GM03348 (cell line): ENCODE measurements at places on chromosomes 5 and 9.

DNA sequence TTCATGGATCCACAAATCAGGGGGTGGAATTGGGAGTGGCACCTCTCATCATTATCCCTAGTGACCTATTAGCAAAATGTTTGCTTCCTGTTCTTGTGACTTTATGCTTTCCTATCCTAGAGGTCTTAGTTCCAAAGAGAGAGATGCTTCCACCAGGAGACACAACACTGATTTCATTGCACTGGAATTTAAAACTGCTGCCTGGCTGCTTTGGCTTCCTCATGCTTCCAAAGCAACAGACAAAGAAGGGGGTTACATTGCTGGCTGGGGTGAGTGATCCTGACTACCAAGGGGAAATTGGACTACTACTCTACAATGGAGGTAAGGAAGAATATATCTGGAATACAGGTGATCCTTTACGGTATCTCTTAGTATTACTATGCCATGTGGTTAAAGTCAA lies 69.2 kb upstream of the SH3GL2 start:
- no peak for DNase-seq

- no peak for DNase-seq
These were observed 347.4 kb downstream of the PSAT1 start for GRCh38 chr9:78644359-78644758.

DNA sequence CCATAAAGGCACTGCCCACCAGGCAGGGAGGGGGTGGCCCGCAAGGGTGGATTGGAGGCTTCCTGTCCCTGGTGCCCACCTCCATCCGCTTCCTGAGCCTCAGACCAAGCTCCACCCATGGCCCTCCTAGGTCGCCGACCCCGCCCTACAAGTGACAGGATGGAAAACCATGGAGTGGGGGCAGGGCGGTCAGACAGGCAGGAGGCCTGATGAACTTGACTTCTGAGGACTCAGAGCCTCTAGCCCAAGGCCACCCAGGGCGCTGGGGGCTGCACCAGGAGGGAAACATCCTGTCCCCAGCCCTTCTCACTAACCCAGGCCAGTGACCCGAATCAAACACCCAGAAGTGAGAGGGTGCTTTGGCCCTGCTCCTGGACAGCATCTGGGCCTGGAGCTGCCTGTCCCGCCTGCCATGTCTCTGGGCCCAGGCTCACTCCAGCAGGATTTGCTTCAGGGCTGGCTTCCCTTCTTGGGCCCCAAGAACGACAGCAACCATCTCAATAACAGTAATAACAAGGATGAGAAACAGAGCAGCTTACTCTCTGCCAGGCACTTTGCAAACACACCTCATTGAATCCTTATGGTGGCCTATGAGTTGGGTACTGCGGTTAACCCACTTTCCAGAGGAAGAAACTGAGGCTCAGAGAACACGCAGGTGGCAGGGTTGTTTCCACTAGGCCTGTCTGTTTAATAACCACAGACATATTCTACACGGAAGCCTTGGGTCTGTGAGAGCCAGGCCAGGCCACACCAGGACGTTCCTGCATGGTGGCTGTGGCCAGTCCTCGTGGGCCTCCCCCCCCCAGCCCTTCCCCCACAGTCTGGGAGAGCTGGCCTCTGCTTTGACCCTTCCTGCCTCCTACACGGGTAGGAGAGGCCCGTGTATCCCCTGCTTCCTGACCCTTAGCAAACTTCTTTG lies 4.4 kb upstream of the ST6GALNAC6 start:
- DNase-seq: no peak

DNA sequence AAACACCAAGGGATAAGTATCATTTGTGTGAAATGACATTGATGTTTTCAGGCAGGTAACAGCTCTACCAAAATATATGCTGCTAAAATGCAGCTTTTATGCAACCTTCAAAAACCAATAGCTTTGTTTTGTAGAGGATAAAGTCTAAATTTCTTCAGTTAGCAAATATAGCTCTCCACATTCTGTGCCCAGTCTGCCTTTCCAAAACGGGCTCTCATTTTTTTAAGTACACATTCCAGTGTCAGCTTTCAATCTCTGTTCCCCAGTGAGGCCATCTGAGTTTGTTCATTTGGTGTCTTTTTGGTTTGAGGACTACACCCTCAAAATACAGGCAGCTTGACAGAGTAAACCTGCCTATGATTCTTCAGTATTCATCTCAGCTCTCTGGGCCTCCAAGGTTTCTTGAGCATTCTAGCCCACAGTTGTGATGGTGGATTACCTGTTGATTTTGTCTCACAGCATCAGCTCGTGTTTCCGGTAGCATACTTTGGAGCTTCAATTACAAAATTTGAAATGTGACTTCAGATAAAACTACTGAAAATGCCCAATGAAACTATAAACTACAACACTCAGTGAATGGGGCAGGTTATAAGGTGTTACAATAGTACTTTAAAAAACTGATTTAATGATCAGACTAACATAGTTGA lies 55.7 kb downstream of the NR3C1 start:
- no peak for DNase-seq

DNA sequence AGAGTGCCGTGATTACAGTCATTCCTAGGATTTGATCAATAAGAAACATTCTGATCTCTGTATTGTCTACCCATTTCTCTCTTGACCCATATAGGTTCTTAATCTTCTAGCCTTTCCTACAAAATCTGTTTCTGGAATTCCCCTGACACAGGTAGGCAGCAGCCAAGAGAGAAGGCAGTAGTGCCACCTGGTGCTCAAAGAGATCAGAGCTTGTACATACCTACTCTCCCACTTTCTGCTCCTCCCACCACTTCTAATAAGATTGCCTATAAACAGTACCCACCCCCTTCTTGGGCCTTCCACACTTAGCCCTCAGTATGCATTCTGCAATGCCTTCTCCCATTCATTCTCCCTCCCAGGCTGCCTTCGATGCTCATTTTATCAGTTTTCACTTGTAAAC lies 117.4 kb upstream of the RORB start:
- DNase-seq: no peak

DNA sequence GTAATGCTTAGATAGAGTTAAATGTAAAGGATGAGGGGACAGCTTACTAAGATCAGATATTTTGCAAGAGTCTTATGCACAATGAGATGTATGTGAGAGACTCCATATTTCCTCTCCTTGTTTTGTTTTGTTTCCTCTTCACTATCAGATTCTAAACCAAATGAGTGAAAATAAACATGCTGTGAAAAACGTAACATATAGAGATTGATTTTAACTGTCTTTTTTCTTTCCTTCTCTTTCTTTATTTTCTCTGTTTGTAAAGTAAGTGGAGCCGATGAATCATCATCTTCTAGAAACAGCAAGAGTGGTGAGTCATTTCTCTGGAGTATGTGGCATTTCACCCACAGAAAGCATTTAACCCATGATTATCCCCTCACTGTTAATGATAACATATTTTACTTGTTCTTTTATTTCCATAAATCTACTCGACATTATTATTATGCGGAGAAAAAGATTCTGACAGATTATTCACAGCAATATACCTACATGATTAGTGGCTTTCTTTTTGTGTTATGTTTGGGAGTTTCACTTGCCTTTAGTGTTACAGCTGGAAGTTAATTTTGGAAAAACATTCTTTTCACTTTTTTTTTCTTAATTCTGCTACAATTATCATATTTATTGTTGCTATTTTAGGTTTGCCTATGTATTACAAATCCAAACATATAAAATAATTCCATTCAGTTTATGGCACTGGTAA lies 2.1 kb upstream of the ANXA1 start:
- peak; percentile 67 for DNase-seq

- DNase-seq: peak; percentile 70
These were observed 16.0 kb upstream of the ZCCHC7 start for GRCh38 chr9:37104183-37104889.

DNA sequence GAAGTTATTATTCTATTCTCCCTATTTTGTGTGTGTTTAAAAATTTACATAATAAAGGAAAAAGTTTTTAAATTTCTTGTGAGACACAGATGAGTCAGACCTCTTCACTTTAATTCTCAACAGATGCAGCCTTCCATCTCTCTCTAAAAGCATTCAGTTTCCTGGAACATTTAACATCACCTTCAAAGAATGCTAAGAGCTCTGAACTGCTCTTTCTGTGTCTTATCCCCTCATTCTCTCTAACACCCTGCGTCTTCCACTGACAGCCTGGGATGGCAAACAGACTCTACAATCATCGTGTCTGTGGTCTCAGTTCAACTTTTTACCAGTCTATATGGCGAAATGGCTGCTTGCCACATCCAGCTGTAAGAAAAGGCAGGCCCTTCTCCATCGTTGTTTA lies 173.0 kb downstream of the HINT1 start:
- peak; percentile 82 for DNase-seq

- DNase-seq: no peak
These were observed 167.8 kb downstream of the OLFM1 start for GRCh38 chr9:135255033-135255840.

DNA sequence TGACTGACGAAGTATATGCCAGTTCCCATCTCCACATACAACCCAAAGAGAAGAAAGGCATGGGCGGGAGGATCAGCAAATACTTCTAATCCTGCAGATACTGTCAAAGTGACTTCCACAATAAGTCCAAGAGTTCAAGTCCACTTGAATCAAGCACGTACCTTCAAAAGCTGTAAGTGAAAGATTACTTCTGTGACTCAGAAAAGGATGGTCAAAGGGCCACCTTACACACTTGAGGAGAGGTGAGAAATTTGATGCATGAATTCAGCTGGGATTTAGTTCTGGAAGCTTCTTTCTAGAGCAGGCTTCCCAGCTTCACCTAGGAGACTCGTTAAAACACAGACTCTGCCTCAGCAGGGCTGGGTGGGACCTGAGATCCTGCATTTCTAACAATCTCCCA lies 357.5 kb downstream of the GLIS3 start:
- no peak for DNase-seq

GRCh38 chr9:115137526-115137925 lies 19.6 kb upstream of the TNC start:
- DNase-seq: no peak

DNA sequence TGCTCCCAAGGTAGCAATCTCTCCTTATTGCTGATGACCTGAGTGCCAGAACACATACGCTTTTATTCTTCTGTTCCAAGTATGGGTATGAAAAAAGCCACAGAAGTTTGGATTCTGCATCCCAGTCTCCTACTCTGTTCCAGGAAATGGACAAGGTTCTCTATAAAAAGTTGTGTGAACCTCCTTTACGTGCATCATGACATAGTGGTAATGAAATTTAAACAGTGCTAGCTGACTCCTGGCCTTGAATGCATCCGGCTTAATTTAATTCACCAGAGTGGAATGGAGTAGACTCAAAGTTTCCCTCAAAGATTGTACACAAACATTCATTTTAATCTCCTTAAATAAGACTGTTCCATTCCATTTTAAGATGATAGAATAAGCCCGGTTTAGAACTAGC lies 68.9 kb downstream of the LURAP1L start:
- DNase-seq: no peak

- no peak for DNase-seq
These were observed 318.6 kb upstream of the PIK3R1 start for GRCh38 chr5:67896930-67897313.

GRCh38 chr9:77826621-77827020 lies 178.5 kb upstream of the GNA14 start:
- DNase-seq: no peak

DNA sequence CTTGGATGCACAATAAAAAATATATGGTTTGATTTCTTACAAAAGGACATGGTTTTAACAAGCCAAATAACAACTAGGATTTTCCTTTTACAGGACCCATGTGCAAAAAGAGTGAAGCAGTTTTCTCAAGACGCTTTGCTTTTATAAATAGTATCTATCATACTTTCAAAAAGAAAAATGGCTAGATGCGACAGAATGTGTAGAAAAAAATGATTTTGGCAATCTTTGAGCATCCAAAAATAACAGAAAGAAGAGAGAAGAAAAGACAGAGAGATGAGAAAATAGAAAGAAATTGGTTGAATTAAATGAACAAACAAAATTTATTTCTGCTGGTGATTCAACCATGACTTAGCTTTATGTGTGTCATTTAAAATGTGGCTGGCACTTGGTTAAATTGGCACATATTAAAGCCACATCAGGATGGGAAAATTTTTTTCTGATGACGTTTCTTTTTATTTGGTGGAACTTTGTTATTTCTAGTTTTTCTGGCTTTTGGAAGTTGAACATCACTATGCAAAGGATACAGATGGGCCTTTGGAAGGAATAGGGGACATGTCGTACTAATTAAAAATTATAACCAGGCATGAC lies 35.6 kb upstream of the NREP start:
- DNase-seq: peak; percentile 23

DNA sequence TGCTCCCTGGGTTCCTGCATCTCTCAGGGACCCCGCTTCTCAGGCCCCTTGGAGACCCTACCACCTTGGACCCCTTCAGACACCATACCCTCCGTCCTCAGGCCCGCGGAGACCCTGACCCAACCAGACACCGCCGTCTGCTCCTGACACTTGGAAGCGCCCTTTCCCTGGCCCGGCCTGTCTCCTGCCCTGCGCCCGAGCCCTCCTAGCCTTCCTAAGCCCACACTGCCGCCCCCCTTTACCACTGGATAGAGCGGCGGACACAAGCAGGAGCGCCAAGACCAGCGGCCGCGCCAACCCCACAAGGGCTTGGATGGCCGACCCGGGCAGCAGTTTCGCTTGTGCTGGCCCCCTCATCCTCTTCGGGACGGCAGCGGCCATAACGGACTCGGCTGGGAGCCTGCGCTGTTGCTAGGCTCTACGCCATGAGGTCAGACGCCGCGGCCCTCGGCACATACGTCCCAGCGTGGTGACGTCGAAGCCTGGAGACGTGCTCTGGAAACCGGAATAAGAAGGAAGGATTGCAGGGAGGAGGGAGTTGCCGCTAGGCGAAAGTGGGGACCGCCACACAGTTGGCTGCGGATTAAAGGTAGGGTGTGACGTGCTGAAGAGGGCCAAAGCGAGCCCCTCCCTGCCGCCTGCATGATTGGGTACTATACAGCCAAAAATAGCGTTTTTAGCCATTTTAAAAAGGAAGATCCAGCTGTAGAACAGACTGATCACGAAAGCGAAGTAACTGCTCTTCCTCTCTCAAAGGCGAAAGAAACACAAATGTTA lies at the start of gene C5orf15:
Gene C5orf15, minus strand, starts transcription at position 422 of the 777 bp plus-strand sequence. Its CDS starts 41 bp downstream, at position 381.
- DNase-seq: peak; percentile 96

GRCh38 chr5:121377461-121377860 lies 474.2 kb upstream of the FTMT start:
- DNase-seq: no peak

- no peak for DNase-seq
These were observed 10.6 kb downstream of the PTGER4 start for GRCh38 chr5:40690267-40690666.
